Caco-2 (cell line): ENCODE measurements at places on chromosomes 12 and 14.

DNA sequence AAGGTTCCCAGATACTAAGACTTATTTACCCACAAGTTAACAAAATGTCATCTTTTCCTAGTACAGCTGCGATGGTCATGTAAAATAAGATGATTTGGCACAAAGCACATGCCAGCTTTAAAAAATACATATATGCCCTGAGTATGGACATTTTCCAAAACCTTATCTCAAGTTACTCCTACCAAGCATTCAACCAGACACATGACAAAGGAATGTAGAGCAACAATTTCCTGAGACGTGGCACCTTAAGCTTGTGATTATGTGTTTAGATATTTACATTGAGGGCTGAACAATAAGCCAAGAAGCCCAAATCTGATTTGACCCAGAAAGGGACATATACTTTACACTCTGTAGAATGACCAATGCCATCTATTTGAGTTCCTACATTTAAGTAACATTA, 24.5 kb upstream of the OVCH1 start:
- H3K4me1 ChIP-seq: no peaks in the 10 kb centered on the region
- no peak for DNase-seq
- no peaks in the 10 kb centered on the region for H3K27me3 ChIP-seq
- no peak overlapping the region for H3K4me3 ChIP-seq

DNA sequence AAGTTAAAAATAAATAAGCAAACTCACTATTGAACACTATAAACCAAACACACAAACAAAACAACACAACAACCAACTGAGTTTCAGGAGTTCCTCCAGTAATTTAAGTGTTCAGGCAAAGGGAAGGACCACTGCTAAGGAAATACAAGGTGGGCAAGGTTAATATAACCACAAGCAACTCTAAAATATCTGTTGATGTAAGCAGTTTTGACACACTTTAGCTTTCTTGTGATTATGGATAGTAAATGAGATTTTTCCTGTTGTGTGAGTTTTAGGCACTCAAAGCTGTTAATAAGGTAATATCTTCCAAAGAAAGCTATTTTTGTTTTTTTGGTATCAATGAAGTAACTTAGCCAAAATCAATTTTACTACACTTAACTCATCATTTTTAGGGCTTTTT, 839.1 kb upstream of the FOXG1 start:
- H3K36me3 ChIP-seq: no peaks in the 10 kb centered on the region
- H3K27me3 ChIP-seq: no peaks in the 10 kb centered on the region
- H3K4me3 ChIP-seq: no peak overlapping the region

GRCh38 chr12:40253936-40254335, 29.1 kb downstream of the LRRK2 start:
- no peak for DNase-seq
- H3K4me1 ChIP-seq: no peaks in the 10 kb centered on the region
- no peaks in the 10 kb centered on the region for H3K27me3 ChIP-seq
- H3K27ac ChIP-seq: no peak overlapping the region

GRCh38 chr12:11749943-11750690, 100.6 kb downstream of the ETV6 start:
- no peaks in the 10 kb centered on the region for H3K27me3 ChIP-seq
- no peak overlapping the region for H3K27ac ChIP-seq
- no peak overlapping the region for H3K4me3 ChIP-seq
- DNase-seq: no peak
- H3K36me3 ChIP-seq: no peaks in the 10 kb centered on the region

- no peaks in the 10 kb centered on the region for H3K36me3 ChIP-seq
- H3K27me3 ChIP-seq: no peaks in the 10 kb centered on the region
- no peak overlapping the region for H3K27ac ChIP-seq
- no peak for DNase-seq
- H3K4me1 ChIP-seq: no peaks in the 10 kb centered on the region
- no peak overlapping the region for H3K4me3 ChIP-seq
Measured at GRCh38 chr14:36163451-36163850, 13.1 kb downstream of the PTCSC3 start.

- no peak overlapping the region for H3K27ac ChIP-seq
- H3K27me3 ChIP-seq: no peaks in the 10 kb centered on the region
- H3K4me1 ChIP-seq: no peaks in the 10 kb centered on the region
- no peak for DNase-seq
- H3K36me3 ChIP-seq: no peaks in the 10 kb centered on the region
- no peak overlapping the region for H3K4me3 ChIP-seq
Measured at GRCh38 chr12:44431647-44432343, 444.3 kb downstream of the NELL2 start.
